ENCODE measurements at places on chromosomes 6 and 20.

GRCh38 chr6:123804787-123805540, 1.3 kb downstream of the NKAIN2 start:
- no peak for DNase-seq

- DNase-seq: no peak
Measured at GRCh38 chr6:143555071-143555492, 43.6 kb upstream of the FUCA2 start.

DNA sequence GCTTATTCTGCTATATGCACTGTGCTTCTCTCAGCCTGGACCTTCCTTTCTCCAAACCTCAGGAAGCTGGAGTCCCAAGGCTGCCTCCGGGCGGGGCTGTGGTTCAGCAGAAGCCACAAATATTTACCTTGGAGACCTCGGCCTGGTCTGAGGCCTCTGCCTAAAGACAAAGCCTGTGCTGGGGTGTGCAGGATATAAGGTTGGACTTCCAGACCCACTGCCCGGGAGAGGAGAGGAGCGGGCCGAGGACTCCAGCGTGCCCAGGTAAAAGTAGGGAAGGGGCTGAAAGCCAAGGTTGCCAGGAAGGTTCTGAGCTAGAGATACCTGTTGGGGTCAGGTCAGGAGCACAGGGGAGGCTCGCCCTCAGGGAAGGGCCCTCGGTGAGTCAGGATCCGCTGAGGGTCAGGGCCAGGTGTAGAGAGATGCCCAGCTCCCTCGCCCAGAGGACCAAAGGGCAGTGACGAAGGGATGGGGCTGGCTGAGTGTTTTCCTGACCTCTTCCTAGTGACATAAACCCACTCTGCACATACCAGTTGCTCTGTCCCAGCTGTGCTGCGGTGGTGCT, at the start of gene BPIFB1:
Gene BPIFB1 (plus strand): TSS at position 224 of the 565 bp plus-strand sequence. CDS start 2,860 bp downstream, outside the sequence.
- DNase-seq: no peak

GRCh38 chr6:160173806-160174527, 52.4 kb downstream of the SLC22A1 start:
- DNase-seq: no peak

- no peak for DNase-seq
Measured at GRCh38 chr6:71139249-71139648, 149.4 kb upstream of the OGFRL1 start.
